ENCODE measurements at places on chromosomes 6 and 20. TPM values are rescaled to one million over a fixed set of nuclear protein-coding genes. Genes with fewer than 3 reads are reported as not detected.

GRCh38 chr20:50048420-50049166 is 64.4 kb downstream of the UBE2V1 start:
- no peak for DNase-seq

- no peak for DNase-seq
Measured at GRCh38 chr20:10730629-10731183, 56.9 kb upstream of the JAG1 start.

- no peak for DNase-seq
Measured at GRCh38 chr20:63578224-63579016, 4.4 kb upstream of the HELZ2 start.

DNA sequence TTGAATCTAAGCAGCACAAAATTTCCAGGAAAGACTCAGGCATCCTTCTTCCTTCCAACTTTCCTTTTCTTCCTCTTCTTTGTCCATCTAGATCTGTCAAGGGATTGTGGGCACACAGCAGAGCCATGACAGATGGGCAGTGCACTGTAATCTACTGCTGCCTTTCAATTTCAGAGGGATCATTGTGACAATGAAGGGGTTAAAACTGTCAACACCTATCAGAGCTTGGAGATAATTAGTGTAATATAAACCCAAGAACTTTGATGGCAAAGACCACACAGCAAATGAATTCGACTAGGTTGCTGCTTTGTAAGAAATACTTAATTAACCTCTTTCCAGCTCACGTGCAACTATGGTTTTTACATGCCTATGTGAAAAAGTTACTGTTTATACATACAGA is 55.0 kb downstream of the SAMD5 start:
- no peak for DNase-seq

DNA sequence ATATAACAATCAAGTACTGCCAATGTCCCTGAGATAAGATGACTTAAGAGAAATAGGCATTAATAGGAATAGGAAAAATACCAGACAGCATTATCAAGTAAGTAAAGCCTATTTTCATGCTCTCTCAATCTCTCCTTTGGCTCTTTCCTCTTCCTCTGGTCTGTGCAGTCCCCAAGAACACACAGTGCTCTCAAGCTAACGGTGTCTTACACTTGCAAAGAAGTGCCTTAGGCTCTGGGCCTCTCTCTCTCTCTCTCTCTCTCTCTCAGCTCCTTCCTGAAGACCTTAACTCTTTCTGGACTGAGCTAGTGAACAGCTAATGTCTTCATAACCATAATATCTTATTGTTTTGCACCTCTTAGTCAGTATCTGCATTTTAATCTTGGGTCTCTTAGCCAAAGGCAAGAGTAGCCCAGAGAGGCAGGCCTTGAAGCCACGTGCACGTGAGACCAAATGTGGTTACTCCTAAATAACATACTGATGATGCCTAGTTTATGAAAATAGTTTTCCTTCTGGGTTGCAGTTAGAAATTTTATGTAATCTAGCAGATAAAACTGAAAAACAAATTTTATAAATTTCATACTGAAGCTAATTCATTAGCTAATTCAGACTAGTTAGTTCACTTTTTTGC is 70.8 kb downstream of the TPD52L1 start:
- no peak for DNase-seq

DNA sequence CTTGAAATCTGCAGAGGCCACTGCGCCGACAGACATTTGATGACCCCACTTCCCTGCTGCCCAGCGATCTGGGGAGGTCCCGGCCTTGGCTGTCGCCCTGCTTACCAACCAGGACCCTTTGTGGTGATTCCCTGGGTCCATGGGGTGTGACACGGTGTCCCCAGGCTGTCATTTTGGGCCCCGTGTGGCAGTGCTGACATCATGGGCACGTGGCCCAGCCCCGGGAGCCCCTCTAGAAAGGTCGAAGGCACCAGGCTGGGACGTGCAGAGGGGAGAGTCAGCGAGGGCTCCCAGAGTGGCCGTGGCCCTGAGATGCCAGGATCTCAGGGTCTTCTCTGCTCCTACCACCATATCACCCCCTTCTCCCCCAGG is 170.0 kb downstream of the TAF4 start:
- DNase-seq, result no peak

GRCh38 chr20:53301869-53302268 is 291.8 kb downstream of the ZNF217 start:
- DNase-seq, result no peak

Gene ZNF343
- polyA plus RNA-seq, result 17.6 TPM

Gene OPN5
- polyA plus RNA-seq, result 1.5 TPM

- DNase-seq, result no peak
Measured at GRCh38 chr6:43302126-43302525, 4.1 kb downstream of the SLC22A7 start.

DNA sequence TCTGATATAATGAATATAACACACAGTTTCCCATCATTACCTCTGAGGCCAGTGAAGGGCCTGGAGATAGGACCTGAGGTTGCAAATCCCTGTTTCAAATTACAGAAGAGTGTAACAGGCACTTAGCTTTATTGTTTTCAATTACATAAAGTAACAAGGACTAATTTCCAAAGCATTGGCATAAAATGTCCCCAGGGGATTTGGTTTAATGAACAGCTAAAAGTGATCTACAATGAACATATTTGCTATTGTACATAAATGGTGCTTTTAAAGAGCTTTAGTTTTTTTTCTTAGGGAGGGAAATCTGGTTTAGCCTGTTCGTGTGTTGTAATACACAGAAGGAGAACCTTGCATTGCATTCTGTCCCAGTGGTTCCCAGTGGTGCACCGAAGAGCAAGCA is 54.4 kb downstream of the HMGN3 start:
- peak; percentile 31 for DNase-seq

Gene CNBD2
- 1.0 TPM for polyA plus RNA-seq

DNA sequence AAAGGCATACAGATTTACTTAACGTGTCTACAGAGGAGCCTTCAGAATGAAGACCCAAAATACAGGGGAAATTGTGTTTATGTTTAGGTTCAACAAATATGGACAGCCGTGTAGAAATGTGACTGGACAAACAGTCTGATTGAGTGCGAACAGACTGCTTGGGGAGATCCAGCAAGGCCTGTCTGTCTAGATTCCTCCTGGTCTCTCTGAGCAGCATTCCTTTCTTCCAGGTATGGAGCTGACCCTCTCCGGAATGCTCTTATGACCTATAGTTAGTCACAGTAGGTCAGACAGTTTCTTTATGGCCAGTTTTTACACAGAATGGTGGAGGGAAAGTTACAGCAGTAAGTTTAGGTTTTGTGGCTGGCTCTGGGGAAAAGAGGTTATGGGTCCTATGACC is 9.0 kb downstream of the RIN2 start:
- DNase-seq, result no peak

- peak; percentile 85 for DNase-seq
Measured at GRCh38 chr20:32031007-32031958, 20.8 kb upstream of the HCK start.

DNA sequence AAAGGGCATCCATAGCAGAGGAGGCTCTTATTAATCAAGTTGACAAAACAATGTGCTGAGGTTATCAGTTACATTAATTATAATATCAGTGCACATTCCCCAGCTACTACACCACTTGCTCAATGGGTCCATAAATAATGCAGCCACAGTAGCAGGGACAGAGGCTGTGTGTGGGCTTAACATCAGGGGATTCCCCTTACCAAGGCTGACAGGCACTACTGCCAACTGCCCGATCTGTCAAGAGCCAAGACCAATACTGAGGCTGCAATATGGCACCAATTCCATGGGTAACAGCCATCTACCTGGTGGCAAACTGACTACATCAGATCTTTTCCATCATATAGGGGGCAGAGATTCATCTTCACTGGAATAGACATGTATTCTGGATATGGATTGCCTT is 22.0 kb downstream of the CD164 start:
- no peak for DNase-seq

DNA sequence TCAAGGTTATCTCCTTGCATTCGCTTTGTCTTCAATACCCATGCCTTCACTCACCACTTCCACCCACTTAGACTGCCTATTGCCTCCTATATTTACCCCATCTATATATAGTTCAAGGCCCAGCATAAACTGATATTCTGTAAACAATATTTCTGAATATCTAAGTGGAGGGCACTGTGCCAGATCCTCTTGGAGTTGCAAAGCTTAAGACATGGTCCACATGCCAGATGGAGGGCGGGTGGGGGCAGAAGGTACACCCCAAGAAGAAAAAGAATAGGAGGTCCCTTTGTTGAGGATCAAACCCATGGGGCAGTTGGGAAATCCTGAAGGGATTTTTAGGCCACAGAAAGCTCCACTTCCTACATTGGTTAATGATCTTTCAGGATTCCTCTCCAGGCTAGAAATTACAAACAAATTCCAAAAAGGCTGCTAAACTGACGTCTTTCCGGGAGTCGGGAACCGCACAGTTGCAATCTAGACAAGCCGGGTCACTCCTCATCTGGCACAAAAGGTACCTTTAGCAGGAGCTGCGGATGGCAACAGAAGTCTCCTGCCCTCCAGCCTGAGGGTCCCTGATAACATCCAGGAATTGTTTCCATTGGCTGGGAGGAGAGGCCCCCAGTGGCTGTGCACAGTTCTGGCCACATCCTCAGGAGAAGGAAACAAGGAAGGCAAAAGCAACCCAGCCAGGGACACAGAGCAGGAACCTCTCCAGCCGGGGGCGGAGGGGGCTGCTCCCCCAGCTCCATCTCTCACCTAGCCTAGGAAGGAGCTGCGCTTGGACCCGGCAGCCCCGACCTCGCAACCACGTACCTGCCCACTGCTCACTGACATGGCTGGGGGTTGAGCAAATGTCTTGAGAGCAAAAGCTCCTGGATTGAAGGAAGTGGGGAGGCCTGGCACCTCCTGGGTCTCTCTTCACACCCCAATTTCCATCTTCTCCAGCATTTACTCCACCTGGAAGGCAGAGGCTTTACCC is 5.9 kb upstream of the LPIN3 start:
- DNase-seq, result no peak

DNA sequence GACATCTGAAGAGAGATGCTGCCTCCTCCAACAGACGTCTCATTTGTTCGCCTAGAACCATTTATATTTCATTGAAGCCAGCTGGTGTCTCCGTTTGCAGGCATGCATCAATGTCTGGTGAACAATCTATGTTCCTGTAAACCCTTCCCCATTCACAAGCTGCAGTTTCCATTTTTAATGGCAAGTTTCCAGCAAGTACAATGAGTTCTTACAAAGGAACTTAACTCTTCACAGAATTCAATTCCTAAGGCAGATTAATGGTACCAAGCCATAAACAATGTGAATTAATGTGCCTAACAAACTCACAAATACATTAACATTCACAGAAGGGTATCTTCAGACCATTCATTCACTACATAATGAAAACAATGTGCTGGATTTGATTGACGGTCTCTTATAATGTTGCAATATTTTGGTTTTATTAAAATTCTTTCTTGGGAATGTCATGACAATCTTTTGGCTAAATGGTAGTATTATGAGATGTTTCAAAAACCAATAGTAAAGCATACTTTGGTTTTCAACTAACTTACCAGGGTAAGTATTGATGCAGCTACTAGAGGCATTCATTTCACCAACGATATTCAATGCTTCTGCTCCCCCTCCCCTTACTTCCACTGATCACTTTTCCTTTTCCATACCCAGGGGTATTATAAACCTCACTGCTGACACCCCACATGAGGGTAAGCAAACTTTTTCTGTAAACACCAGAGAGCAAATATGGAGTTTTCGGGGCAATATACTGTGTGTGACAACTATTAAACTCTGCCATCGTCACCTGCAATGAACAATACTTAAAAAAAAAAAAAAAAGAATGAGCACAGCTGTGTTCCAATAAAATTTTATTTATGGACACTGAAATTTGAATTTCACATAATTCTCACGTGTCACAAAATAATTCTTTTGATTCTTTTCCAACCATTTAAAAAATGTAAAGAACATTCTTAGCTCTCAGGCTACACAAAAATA is 4.2 kb downstream of the AKIRIN2 start:
- DNase-seq, result peak; percentile 87

GRCh38 chr20:63694584-63695423 is 1.6 kb upstream of the TNFRSF6B start:
- DNase-seq, result no peak

- peak; percentile 71 for DNase-seq
Measured at GRCh38 chr6:157269261-157269794, 54.0 kb downstream of the TMEM242 start.

Gene SIGLEC1
- 1.4 TPM for polyA plus RNA-seq

- peak; percentile 4 for DNase-seq
Measured at GRCh38 chr6:80769106-80769505, 662.6 kb downstream of the BCKDHB start.

Gene MCHR2
- not detected for polyA plus RNA-seq

DNA sequence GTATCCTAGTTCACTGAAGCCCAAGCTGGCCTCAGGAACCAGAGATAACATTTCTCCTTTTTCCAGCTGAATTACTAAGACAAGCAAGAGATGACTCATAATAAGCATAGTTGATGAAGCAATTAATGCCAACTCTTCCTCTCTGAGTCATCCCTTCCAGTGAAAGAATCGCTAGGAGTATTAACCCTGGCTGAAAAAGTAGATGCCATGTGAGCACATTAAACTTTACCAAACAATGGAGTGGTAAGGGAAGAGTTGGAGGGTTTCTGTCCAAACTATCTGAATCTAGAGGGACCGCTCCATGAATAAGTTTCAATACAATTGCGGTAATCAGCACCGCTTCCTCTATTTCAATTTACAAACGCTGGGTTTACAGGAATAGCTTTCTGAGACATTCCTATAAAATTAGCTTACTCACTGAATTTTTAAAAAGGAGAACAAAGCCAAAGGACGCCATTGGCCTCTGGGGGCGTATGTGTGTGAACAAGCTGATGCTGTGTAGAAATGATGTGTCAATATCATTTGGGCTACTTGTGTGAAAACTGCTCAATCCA is 48.3 kb downstream of the ATXN1 start:
- DNase-seq, result no peak

- DNase-seq, result no peak
Measured at GRCh38 chr6:150930841-150931240, 65.3 kb downstream of the MTHFD1L start.

Measured in renal pelvis (tissue), 12 donors.